ENCODE measurements at places on chromosomes 12 and 14.

- DNase-seq = no peak
These were observed 17.2 kb downstream of the TXNRD1 start for GRCh38 chr12:104232609-104233280.

GRCh38 chr14:42556551-42556950 is 949.9 kb downstream of the LRFN5 start:
- no peak for DNase-seq

DNA sequence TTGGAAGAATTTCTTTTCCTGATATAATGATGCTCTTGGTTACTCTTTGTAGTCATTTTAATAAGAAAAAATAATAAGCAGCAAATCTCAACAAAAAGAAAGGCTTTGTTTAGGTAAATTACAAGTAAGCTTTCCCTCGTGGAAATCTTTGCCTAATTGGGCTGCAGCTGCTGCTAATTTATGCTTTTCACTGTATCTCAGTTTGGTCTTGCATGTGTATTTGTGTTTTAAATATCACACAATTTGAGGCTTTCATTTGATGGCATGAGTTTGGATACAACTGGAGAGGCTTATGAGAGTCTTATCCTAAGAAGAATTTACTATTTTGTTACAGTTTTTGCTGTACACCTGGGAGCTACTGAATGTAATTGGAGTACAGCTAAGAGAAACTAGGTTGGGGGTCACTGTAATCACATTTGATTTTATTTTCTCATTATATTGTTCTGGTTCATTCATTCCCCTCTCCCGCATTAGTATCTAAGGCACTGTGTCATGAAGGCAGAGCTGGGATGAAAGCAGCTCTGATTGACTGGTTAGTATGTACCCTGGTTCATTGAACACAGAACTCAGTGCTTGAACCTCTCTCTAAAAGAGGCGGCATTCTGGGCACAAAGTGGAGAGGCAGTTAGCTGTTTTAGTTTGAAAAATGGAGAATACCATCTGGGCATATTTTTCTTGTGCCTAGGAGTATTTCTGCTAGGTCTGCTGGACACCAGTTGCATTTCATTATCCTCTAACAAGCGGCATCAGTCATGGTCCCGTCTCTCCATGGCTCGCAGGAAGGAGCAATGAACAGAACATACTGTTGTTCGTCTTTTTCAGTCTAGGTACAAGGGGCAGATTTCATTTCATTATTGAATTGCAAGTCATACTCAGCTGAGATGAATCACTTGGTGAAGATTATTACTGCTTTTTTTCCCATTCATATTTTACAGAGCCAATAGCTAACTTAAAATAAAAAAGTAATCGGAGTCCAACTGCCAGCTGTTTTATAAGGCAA is 118.0 kb upstream of the TMEM260 start:
- no peak for DNase-seq

DNA sequence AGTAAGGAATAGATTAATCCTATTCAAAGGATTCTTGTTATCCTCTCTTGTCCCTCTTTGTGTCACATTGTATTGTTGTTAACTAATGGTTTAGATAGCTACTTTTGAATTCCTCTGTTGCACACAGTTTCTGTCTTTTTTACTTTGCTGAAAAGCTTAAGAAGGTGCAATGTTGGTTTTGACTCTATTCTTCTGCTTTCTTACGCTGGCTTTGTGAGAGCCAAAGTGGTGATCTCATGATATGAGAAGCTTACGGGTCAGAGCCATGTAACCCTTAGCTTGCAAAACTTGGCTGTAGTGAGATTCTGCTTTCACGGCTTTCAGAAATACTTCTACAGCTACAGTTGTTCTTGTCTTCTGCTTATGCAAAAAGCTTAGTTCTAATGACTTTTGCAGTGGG is 239.7 kb downstream of the TRHDE start:
- DNase-seq = no peak

DNA sequence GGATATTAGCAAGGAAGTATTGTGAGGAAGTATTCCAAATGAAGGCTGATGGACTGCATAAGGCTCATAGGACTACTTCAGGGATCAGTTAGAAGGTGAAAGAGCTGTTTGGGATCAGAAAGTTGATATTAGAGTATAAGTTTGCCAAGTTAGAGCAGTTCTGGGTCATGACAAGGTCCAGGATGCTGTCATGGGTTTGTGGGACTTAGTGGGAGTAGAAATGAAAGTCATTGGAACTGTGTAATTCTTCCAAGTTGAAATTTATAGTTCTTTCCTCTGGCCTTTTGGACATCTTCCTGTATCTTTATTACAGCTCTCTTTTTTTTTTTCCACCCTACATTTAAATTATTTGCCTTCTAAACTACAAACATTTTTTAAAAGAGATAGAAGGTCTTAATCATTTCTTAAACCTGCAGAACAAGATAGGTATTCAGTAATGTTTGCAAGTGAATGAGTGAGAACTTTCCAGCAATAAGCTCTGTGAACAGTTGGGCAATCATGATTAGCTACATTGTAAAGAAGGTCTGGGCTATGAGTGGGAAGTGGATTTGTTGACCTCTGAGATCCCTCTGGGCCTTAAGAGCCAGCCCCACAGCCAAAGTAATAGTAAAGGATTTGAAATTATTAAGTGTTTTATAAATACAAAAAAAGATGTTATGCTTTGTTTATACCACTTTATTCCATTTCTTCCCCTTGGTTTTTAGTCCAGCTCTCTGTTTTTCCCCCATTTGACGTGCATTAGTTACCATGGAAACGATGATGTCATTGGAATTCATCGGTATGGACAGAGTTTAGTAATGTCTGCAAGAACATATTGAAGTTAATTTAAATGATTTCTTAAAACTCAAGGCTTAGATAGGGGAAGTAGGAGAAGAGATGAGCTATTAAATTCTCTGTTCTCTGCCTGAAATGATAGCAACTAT is 247.9 kb upstream of the ARHGAP5 start:
- DNase-seq = no peak

DNA sequence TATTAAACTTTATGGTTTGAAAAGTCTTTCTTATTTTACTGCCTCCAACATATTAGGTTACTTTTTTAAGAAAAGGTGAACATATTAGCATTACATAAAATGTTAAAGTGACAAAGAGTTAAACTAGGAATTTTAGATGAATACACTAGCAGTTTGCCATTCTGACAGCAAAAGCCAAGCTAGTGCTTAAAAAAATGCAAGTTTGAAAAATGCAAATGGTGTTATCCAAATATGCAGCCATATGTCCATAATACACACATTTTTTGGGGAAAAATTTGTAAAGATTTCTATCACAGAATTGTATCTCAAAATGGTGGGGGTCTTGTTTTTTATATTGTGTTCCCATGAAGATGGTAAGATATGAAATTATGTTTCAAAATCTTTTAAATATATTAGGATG is 466.1 kb downstream of the FOXG1 start:
- no peak for DNase-seq

- no peak for DNase-seq
These were observed 195.3 kb upstream of the IGF1 start for GRCh38 chr12:102675672-102676071.

All from cerebellar nuclear complex (tissue), 1 donor.